ENCODE measurements at places on chromosomes 12 and 14. TPM values are rescaled to one million over a fixed set of nuclear protein-coding genes. Genes with fewer than 3 reads are reported as not detected.

DNA sequence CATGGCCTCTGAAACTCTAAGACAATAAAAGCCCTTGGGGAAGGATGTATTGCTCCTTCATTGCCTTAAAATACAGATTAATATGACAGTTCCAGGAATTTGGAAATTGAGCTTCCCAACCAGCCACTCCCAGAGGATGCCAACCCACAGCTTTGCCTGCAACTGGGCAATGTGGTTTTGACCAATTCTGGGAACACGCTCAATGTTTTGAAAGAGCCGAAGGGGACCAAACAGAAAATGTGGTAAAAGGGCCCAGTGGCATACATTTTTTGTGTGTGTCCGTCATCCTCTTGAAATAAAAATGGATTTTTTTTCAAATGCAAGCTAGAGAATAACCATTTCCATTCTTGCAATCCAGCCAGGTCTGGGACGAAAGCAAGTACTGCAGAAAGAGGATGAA lies 88.3 kb upstream of the PLEKHG7 start:
- peak; percentile 78 for DNase-seq

DNA sequence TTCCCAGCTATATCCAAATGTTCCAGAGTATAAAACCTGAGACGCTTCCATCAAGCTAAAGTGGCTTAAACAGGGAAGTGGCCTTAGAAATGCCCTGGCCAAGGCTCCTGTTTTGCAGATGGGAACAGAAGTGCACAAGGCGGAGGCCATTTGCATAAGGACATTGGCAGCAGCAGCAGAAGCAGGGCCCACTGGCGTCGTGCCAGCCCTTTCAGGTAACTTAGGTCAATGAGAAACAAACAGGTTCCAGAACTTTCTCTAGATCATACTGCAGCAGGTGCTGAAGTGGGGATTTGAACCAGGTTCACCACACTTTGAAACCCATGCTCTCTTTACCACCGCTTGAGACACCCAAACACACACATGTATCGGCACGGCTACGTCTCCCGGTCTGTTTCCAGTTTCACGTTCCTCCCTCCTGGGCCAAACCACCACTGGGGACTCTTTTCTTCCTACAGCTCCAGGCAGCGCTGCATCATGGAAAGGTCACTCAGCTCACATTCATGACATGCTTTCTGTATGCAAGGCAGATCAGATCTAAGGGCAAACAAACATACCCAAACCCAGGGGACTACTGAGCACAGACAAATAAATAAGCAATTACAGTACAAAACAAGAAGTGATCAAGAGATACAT lies 46.0 kb upstream of the PLEKHG6 start:
- no peak for DNase-seq

DNA sequence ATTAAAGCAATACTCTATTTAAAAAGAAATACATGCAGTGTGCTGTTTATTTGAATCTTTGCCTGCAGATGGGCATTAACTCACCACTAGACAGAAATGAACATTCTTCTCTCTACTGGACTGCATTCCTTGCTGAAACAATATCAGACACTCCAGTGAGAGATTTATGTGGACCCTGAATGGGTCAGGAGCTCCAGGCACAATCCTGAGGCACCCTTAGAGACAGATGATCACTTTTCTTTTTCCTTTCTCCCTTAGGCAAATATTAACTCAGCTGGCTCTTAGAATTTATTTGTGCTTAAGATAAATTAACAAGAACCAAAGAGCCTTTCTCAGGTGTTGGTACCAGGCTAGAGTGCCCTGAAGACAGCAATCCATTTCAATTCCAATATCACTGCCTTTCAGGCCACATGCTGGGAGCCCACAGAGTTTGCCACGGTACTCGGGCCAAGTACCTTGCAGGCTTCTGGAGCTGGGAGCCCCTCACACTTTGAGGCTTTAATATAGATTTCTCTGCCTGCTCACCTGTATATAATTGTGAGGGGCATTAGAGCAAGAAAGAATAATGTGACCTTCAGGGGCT lies 173.0 kb downstream of the EMP1 start:
- DNase-seq, result no peak

- DNase-seq, result no peak
Observed at GRCh38 chr14:77296906-77297305, 23.8 kb downstream of the POMT2 start.

DNA sequence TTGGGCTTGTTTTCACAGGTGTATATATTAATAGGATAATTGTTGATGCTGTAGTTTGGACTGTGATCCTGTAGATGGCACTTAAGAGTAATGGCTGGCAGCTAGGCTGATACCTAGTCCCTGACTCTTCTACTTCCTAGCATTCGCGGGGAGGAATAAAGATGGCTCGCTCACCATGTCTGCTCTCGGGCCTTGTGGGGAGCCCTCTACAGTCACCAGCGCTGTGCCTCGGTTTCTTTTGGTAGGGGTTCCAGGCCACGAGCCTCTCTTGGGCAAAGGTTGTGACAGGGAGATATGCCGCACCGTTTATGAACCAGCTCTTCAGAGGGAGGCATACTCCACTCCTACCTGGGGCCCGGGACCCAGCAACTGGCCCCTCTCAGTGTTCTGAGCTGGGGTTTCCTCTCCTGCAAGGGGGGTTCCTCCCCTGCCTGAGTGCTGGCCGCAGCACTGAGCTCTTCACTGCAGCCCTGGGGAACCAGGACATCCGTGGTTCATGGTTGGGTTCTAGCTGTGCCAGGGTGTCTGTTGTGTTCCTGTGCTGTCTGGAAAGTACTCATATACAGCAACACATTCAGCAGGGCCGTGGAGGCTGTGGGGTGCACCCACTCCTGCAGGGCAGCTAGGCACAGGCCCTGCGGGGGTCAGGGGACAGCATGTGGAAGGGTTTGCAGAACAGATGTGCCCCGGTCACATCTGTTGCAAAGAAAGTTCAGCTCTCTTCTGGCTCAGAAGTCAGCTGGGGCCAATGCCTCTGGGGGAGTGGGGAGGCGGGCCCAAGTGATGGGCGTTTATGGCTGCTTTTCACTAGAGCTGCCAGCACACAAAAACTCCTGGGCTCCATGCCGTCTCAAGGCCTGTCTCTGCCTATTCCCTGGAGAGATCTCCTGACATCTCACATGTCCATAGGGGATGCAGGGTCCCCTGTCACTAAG lies 147.9 kb downstream of the PPFIA2 start:
- DNase-seq, result peak; percentile 3

The MYH6 gene
- not detected for total RNA-seq

DNA sequence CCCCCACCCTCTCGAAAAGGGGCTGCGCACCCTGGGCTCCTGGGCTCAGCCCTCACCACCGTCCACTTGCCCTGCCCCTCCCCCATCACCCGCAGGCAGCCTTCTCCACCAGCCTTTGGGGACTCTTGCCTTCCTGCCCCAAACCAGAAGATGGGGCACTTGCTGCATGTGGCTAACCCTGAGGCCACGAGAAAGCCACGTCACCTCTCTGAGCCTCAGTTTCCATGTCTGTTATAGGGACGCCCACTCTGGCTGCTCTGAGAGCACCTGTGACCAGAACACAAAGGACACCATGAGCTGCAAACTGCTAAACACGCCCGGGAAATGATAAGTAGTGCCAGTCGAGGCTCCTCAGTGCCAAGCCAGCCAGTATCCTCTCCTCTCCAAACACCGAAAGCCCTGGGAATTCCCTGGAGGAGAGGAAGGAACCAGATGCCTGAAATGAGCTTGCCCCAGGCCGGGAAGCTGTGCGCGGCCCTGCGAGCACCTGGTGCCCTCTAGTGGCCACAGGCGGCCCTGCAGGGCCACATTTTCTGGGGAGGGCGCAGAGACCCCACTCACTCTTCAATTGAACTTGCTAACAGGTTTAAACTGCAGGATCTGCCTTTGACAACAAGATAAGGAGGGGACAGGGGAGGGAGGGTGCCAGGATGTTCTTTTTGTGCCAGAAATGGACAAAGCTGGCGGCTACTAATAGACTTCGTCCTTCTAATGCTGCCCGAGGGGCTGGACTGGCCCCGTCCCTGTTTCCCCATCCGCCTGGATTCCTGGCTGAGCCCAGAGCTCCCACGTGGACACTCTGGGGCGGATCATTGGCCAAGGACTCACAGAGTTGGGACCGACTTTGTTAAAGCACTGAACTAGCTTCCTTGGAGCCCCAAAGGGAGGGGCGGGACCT lies 10.2 kb upstream of the SERPINA9 start:
- peak; percentile 48 for DNase-seq

- DNase-seq, result peak; percentile 29
Observed at GRCh38 chr14:48331421-48331820, 656.0 kb upstream of the MDGA2 start.

GRCh38 chr12:93593843-93594242 lies 21.4 kb downstream of the SOCS2 start:
- DNase-seq, result peak; percentile 47

- DNase-seq, result peak; percentile 18
Observed at GRCh38 chr12:52038447-52038846, 12.8 kb upstream of the NR4A1 start.

GRCh38 chr12:50647031-50647430 lies 116.9 kb upstream of the ATF1 start:
- DNase-seq, result no peak

DNA sequence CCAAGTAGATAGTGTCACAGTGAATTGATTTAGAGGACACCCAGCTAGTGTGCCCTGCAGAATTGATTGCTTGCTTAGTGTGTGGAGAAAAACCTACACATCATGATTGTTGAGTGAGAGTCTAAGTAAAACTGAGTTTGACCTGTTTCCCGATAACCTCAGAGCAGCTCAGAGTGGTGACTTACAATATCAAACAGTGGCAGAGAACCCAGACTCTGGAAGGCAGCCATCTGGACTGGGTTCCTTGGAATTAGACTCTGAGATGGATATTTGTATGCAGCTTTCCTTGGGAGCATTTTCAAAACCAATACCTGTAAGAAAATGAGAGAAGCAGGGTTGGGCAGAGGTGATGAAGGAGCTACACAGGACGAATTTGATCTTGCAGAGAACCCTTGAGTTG lies 109.8 kb downstream of the IPO8 start:
- DNase-seq, result no peak

- peak; percentile 72 for DNase-seq
Observed at GRCh38 chr12:62689042-62689839, 222.6 kb downstream of the MON2 start.

DNA sequence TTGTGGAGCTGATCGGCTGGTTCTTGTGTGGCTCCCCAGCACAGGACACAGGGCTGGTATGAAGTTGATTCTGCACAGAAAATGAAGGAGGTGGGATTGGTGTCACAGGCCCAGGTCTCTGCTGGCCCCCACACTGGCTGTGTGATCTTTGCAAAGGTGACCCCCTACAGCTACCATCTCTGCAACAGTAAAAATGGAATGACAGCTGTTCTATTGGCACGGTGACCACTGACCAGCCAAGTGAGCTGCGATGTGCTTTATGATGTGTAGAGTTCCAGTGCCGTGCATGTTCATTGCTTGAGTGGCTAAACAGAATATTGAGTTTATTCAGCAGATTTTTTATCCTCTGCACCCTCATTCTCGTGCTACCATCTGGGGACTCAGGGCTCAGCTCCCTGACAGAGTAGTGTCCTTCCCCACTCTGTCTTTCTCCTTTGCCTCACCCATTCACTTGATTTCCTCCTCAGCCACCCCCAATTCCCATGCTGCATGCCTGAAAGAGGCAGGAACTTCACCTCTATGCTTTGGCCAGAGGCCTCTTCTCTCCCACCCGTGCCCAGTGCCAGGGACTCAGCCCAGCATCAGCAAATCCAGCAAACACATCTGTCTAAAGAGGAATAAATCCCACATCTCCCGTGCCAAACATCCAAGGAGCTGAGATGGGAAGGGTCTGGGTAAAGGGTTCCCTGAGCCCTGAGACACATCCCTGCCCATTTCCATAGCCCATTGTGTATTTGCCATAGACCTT lies 21.2 kb downstream of the C14orf132 start:
- no peak for DNase-seq

DNA sequence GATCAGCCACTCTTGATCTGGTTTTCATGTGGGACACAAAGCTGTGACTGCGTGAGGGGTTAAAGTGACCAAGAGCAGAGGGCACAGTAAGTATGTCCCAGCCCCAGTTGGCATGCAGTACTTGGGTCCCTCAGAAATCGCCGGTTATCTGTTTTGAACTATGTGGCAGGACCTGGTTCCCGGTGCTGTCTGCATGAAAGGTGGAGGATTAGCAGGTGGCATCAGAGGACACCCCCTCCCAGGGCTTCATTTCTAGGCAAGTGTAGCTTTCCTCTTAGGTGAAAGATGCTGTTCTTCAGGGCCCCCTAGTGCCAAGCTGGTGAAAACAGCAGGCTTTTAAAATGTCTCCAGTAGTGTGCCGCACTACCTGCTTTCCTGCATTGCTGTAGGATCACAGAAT lies 57.1 kb downstream of the ATG14 start:
- DNase-seq, result peak; percentile 54

The ZNF605 gene
- 6.4 TPM for total RNA-seq

DNA sequence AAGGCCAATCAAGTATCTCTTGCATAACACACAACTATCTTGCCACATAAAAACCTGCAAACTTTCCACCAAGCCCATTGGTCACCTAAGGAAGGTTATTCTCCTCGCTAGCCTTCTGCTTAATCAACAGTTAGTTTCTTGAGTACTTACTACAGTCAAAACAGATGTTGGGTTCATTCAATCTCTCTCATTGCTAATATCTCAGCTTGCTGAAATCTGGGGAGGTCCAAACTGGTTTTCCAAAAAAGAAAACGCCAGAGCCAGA lies 74.6 kb downstream of the TTC7B start:
- no peak for DNase-seq

DNA sequence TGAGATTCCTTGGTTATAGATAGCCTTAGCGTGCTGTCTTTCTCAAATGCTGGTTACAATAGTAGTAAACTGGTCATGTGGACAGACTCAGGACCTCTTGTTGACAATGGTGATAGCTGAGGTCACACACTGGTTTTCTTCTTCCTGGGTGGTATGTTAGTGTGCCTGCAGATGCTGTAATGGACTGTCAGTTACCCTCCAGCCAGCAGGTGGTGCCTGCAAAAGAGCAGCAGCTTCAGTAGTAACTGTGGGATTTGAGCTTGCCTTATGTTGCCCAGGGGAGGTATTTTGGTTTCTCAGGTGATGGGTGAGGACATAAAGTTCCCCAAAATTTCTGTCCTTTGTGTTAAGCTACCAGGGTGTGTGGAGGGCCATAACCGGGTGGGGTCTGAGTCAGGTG lies 33.7 kb upstream of the SCAF11 start:
- no peak for DNase-seq

- peak; percentile 62 for DNase-seq
Observed at GRCh38 chr12:67355428-67356379, 86.5 kb downstream of the CAND1 start.

The ANHX gene
- not detected for total RNA-seq

DNA sequence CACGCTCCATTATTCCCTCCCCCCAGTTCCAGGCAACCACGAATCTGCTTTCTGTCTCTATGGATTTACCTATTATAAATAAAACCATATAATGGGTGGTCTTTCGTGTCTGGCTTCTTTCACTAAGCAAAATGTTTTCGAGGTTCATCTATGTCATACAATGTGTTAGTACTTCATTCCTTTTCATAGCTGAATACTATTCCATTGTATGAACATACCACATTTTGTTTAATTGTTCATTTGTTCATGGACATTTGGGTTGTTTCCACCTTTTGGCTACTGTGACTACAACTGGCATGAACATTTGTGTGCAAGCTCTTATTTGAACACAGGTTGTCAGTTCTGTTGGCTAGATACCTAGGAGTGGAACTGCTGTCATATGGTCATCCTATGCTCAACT lies 12.9 kb upstream of the PAPOLA start:
- DNase-seq, result no peak

Data from M059J (cell line).